ENCODE measurements at places on chromosomes 16 and 17.

DNA sequence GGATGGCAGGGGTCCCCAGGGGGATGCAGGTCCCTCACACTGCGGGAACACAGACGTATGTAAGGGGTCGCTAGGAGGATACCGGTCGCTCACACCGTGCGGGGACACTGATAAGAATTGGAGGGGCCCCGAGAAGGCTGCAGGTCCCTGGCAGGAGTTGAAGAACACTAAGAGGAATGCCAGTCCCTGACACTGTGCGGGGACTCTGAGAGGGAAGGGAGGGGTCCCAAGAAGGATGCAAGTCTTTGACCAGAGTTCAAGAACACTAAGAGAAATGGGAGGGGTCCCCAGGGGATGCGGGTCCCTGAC is 510 bp downstream of the ERCC4 start:
- no peak for DNase-seq

GRCh38 chr16:11914210-11915113 is 1.3 kb downstream of the GSPT1 start:
- peak; percentile 48 for DNase-seq

GRCh38 chr17:40952661-40953060 is 14.1 kb downstream of the KRT39 start:
- DNase-seq: no peak

DNA sequence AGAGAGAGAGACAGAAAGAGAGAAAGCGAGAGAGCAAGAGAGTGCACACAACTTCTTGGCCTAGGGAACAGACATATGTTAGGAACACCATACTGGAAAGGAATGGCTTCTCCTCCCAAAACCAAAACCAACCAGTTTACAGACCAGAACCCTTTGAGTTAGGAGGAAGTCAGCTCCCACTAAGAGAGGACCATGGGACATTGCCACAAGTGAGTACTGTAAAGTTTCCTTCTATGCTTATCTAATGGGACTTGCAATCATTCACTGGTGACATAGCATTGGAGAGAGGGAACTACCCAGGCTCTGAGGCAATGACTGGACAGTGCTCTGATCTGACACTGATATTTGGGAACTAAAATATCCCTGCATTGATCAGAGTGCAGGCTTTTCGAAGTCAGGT is 32.4 kb downstream of the TBC1D3B start:
- DNase-seq: no peak

- no peak for DNase-seq
Observed at GRCh38 chr16:56226845-56227525, 35.7 kb downstream of the GNAO1 start.

- DNase-seq: no peak
Observed at GRCh38 chr16:29025735-29026134, 40.9 kb downstream of the LAT start.

GRCh38 chr16:77424871-77425604 is 9.8 kb downstream of the ADAMTS18 start:
- no peak for DNase-seq

DNA sequence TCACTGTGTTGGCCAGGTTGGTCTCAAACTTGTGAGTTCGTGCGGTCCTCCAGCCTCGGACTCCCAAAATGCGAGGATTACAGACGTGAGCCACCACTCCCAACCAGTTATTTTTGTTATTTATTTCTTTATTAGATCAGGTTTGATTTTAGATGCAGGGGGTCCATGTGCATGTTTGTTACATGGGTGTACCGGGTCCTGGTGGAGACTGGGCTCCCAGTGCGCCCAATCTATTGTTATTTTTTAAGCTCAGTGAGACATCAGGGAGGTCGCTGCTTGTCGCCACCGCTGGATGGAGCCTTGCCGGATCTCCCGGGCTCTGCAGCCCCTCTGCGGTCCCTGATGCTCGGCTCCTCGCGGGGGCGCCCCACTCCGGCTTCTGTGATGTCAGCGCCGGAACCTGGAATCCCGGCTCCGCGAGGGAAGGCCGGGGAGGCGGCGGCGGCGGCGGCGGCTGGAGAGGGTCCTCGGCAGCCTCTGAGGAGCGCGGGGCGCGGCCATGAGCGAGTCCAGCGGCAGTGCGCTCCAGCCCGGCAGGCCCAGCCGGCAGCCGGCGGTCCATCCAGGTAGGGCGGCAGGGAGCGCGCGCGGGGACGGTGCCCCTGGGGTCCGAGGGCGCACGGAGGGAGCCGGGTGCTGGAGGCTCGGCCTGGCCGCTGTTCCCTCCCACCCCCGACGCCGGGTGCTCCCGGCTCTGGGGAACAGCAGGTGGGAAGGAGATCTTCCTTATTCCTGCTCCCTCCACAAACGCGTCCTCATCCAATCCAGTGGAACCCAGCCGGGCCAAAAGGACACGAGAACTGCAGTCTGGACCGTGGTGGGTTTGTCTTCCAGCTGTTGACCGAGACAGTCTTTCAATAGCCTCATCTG is at the start of gene TMC7:
Gene TMC7 (plus strand): TSS at position 370 of the 870 bp plus-strand sequence. CDS start 130 bp downstream, at position 500.
- DNase-seq: peak; percentile 71

DNA sequence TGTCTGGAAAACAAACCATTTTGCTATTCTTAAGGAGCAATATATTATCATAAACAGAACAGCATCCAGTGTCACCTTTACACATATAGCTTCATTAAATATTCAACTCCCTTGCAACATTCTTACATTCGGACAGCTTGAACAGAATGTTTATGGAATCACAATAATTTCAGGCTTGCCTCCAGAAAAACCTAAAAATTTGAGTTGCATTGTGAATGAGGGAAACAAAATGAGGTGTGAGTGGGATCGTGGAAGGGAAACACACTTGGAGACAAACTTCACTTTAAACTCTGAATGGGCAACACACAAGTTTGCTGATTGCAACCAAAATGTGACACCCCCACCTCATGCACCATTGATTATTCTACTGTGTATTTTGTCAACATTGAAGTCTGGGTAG is 51.4 kb downstream of the TBC1D26 start:
- DNase-seq: no peak

DNA sequence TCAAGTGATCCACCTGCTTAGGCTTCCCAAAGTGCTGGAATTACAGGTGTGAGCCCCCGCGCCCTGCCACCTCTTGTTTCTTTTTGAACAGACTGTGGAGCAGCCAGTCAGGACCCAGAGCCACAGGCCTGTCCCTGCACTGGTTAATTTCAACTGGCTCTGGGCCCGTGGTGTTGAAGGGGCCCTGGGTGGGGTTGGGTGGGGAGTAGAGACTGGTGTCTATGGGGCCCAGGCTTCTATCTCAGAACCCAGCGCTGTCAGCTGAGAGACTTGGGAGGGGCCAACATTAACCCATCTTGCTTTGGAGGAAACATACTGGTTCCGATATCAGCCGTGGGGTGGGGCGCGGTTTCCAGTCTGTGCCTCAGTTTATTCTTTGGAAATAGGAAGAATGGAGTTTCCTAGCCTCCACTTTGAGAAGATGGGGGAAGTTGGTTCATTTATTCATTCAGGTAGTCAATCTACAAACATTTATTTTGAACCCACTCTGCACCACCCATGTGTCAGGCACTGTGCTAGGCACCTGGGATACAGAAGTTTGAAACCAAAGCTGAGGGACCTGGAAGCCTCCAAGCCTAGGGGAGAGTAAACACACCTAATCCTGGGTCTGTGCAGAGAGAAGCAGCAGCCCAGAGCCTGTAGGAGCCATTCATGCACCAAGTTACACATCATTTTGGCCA is 15.5 kb upstream of the SLC4A1 start:
- no peak for DNase-seq

- no peak for DNase-seq
Observed at GRCh38 chr17:45703806-45704205, 80.3 kb upstream of the CRHR1 start.

DNA sequence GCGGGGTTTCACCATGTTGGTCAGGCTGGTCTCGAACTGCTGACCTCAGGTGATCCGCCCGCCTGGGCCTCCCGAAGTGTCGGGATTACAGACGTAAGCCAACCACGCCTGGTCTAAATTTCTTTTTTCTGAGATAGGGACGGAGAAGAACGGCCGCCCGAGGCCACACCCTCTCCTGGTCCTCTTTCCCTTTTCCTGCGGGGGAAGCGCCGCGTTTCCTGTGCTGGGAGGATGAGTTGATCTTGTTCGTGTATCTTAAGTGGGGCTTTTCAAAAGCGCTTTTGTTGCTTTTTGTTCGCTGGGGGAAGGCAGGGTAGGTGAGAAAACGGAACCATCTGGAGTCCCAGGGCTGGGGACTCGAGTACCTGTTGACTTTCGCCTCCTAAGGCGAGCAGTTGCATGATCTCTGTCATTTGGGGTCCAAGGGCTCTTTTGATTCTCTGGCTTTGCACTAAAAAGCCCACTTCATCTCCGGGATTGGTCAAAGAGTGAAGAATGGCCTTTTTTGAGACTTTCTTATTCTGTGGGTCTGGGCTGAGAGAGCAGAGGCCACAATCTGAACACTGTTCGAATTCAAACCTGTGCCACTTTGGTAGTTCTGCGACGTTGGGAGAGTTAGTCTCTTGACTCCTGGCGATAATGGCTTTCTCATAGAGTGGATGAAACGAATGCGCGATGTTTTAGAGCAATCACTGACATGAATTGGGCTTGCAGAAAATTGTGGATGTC is 1.3 kb downstream of the FUS start:
- DNase-seq: no peak

- no peak for DNase-seq
Observed at GRCh38 chr17:40916366-40916765, 21.1 kb downstream of the KRT23 start.

- peak; percentile 62 for DNase-seq
Observed at GRCh38 chr16:67029254-67030096, 526 bp downstream of the CBFB start.

- DNase-seq: no peak
Observed at GRCh38 chr17:62794666-62794971, 13.5 kb downstream of the MARCHF10 start.

DNA sequence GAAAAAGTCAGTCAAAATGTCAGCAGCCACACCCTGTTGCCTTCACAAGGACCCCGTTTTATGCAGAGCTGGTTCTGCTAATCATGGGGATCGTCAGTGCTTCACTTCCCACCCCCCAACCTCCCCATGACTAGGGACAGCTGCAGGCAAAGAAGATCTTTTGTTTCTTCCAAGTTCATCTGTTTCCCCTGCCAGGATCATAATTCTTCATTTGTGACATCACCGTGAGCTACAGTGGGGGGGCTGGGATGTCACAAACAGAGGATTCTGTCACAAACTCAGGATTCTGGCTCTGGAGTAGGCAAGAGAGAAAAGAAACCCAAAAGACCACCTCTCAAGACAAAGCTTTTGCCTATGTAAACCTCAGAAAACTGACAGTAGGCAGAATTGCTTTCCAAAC is 24.7 kb downstream of the DNAJC7 start:
- DNase-seq: no peak

DNA sequence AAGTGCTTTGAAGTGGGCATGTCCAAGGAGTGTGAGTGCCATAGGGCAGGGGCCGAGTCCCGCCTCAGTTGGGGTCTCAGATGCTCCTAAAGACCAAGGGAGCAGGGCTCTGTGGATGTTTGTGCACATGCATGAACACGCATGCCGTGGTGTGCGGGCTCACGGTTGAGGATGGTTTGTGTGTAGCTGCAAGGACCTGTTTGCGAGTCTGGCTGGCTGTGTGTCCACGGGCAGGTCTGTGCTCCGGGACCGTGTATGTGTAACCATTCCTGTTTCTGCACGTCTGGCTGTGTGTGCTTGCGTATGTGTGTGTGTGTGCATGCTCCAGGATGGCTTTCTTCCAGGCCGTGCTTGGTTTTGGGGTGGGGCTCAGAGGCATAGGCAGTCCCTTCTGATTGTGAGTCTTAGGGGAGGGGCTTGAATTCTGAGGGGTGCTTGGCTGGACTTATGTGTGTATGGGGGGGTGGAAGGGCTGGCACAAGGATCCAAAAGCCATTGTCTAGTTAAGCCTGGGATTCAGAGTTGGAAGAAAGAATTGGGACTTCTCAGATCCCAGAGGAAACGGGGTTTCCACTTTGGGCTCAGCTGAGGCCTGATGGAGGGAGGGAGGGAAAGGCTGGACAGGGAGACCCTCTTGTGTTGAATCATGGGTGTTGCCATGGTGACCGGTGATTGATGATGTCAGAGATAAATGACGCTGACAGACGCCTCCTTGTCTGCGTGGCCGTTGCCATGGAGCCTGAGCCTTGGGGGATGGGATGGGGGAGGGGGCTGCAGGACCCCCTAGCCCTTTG is 14.4 kb downstream of the GJD3 start:
- DNase-seq: no peak

- DNase-seq: no peak
Observed at GRCh38 chr16:11379420-11379819, 34.2 kb downstream of the RMI2 start.

- DNase-seq: no peak
Observed at GRCh38 chr16:27595993-27596392, 46.0 kb downstream of the KATNIP start.

GRCh38 chr17:72110231-72110941 is 10.4 kb upstream of the SOX9 start:
- no peak for DNase-seq

GRCh38 chr16:51034481-51035109 is 116.5 kb downstream of the SALL1 start:
- DNase-seq: no peak

GRCh38 chr17:51374209-51374608 is 113.9 kb downstream of the UTP18 start:
- no peak for DNase-seq

DNA sequence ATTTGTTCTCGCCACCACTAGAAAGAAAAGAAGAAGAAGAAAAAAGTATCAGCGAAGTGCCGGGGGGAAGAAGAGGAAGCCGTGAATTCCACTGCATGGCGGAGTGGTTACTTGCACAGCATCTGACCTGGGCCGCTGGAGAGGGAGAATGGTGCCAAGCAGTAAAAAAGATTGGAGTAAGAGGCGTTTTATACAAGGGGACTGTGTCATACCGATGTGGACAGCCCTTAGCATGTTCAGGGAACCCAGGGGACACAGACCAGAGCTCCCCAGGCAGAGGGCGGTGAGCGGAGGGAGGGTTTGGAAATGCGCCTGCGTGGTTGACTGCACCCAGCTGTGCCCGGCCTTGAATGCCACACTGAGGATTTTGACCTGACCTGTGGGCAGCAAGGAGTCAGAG is 52.8 kb downstream of the PLXDC1 start:
- no peak for DNase-seq

DNA sequence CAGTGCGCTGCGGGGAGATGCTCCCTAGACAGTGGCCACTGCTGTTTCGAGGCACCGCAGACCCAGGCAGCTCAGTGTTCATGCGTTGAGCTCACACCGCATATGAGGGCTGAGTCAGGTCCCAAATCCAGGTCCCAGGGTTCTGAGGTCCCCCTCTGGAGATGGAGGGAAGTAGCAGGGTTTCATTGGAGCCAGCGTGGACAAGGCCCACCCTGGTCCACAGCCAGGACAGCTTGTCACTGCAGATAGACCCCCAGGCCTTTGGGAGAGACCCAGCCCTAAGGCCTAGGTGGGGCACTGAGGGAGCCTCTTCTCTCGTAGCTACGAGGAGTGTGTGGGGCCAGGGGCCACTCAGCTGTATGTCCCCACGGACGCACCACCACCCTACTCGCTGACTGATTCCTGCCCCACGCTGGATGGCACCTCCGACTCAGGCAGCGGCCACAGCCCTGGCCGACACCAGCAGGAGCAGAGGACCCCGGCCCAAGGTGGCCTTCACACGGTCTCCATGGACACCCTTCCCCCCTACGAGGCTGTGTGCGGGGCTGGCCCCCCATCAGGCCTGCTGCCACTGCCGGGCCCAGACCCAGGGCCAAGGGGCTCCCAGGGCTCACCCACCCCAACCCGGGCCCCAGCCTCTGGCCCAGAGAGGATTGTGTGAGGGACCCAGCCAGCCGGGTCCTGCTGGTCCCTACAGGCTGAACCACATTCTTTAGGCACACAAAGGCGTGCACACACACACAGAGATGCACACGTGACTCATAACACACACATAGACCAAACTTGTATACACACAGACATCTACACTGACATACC is 53.4 kb downstream of the BEAN1 start:
- DNase-seq: no peak

- no peak for DNase-seq
Observed at GRCh38 chr16:66045626-66046025, 320.9 kb upstream of the CDH5 start.

- no peak for DNase-seq
Observed at GRCh38 chr16:78576941-78577340, 477.5 kb downstream of the WWOX start.
